Head of caudate nucleus (tissue), 42 donors: ENCODE measurements at places on chromosomes 3 and 15.

DNA sequence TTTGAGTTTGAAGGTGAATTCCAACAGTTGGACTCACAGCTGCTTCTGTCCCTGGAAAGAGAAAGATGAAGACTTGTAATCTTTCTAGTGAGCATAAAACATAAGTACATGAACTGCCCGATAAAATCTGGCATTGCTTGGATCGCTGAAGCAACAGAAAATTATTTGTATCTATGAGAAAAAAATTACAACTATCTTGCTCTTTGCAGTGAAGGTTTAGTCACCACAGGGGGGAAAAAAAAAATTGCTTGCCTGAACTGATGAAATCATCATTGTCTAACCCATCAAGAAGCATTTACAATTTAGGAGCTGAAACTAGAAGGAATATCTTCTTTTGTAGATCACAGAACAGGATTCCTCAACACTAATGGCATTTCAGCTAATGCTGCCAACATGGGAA, 20.0 kb downstream of the TMEM207 start:
- no peak for DNase-seq

DNA sequence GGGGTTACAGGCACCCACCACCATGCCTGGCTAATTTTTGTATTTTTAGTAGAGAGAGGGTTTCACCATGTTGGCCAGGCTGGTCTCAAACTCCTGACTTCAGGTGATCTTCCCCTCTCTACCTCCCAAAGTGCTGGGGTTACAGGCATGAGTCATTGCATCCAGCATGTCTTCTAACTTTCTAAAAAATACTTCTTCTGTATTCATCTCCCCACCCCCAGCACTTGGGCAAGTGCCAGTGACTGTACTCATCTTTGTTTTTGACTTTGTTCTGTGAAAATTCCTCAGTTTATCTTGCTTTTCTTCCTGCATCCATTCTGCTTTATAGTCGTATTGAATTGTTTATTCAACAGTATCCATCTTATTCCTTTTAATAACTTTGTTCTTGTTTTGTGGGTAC, 47.6 kb downstream of the ARIH1 start:
- DNase-seq: peak; percentile 56

DNA sequence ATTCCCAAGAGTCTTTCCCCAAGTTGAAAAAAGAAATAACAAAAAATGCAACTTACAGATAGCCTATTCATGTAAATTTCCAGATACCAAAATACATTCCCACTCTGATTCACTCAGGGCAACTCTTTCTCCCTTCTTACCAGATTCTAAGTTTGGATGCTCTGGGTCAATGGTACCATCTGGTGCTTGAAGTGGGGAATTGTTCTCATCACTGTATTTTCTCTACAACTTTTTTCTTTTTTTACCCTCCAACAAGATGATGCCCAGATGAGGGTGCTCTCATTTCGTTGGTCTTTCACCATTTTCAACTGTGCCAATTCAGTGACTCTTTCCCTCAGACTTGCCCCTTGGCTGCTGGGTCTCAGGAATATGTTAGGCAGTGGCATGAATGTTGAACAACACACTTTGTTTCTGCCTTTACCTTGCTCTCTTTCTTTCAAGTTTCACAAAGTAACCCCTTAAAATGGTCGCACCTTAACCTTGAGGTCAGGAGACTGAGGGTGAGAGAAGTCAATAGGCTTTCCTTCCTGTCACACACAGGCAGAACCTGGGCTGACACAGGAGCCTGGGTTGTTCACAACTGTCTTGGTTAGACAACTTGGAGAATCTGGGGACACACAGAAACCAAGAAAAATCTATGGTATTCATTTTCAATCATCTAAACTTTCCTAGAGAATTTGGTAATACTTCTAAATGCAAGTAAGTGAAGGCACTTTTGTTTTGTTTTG, 330.7 kb upstream of the SLCO3A1 start:
- peak; percentile 24 for DNase-seq

DNA sequence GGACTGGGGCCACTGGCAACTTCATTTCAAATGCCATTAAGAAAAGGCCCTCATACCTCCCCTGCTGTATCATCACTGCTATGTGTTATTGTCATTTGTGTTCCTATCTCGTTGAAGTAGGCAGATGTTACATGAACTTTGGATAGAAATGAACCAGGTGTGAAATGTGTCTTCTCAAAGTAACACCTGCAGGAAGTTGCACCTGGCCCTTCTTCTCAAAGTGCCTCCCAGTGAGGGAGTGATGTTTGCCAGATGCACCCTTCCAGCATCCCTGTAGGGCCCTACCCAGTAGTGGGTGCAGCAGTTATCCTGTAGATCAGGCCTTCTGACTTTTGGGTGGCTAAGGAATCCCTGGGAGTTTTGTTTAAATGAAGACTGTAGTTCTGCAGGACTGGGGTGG, 197.7 kb upstream of the CTNNB1 start:
- DNase-seq: no peak

DNA sequence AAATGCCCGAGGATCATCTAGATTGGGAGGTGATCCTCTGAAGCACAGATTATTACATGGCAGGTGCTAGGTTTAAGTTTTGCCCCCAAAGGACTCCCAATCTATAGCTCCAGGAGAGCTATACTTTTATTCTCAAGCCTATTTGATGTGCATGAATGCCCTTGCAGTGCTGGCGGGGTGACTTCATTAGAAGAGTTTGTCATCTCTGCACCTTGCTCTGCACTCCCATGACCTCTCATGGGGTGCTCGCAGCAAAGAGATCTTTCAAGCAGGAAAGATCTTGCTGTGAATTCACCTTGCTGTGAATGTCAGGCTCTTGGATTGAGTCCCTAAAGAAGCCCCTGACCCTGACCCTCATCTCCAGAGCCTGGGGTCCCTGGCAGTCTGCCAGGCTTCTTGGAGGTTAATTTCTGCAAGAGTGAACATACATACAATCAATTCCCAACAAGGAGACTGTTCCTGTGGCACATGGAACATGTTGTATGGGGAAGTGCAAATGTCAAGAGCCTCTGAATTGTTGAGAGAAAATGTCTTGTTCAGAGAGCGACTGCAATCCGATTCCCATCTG, 45.9 kb downstream of the FAM43A start:
- no peak for DNase-seq

DNA sequence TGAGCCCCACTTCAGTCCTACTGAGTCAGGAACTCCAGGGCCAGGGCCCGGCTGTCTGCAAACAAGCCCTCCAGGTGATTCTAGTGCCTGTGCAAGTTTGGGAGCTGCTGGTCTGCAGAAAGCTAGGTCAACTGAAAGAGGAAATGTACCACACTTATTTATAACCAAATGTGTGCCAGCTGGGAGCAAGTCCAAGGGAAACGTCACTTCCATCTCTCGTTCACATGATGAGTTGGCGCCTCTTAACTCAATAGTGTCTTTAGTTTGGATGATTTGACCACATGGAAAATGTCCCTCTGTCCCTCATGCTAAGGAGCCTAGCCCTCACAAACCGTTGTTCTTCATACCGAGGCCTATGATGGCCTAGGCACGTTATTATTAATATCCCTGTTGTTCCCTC, 43.2 kb downstream of the GOLGA8S start:
- DNase-seq: no peak

DNA sequence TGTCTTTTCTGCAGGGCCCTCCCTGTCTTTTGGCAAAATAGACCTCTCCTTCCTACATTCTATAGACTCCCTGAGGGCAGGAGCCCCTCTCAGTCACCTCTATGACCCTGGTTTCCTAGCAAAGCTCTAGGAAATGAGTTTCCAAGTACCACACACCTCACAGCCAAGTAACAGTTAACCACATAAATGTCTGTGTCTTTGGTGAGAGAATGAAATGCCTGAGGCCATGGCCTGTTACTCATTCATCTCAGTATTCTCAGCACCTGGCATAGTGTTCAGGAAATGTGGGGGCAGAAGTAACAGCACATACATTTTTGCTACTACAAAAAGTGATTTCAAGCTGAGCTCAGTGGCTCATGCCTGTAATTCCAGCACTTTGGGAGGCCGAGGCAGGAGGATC, 21.0 kb downstream of the RFT1 start:
- peak; percentile 49 for DNase-seq

- no peak for DNase-seq
These were observed 127.7 kb upstream of the IQSEC1 start for GRCh38 chr3:13200946-13201345.

GRCh38 chr3:138079901-138080300, 35.5 kb downstream of the DZIP1L start:
- no peak for DNase-seq

DNA sequence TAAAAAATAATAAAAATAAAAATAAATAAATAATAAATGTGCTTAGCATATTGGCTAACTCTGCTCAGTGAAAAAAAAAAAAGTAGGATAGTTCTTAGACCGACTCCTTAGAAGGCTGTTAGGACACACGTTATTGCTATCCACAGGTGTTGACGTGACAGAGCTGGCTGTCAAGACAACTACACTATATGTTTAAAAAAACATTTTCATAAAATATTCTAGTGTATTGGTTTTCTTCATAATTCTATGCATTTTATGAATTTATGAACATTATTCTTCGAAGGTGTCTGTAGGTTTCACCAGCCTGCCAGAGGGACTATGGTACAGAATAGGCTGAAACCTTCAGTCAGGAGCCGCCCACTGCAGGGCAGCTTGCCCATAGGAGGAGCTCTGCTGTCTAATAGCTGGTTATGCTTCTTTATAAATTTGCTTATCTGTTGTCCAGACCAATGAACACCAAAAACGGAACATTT, 9.2 kb downstream of the TM4SF1 start:
- DNase-seq: no peak

DNA sequence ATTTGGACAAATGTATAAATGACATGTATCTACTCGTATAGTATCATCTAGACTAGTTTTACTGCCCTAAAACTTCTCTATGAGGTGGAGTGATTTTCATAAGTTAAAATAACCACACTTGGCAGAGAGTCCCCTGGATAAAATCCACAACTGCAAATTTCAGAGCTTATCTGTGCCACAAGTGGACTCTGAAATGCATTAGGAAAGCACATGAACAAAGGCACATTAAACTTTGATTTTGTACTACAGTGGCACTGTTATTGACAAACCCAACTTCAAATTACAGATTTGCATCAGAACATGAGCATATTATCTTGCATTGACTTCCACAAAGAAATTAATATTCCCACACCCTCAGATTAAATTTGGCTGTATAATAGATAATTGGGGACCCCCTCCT, 58.1 kb upstream of the EIF5A2 start:
- no peak for DNase-seq

- no peak for DNase-seq
These were observed 34.8 kb upstream of the EOMES start for GRCh38 chr3:27756877-27757276.

DNA sequence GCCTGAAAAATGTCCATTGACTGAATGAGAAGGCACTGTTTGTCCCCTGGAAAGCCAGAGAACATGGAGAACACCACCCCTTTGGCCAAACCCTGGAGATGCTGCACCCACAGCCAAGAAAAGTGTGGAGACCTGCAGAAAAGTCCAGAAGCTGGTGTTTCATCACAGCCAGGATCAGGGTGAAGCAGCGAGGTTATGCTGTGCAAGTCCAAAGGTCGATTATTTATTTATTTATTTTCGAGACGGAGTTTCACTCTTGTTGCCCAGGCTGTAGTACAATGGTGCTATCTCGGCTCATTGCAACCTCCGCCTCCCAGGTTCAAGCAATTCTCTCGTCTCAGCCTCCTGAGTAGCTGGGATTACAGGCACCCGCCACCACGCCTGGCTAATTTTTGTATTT, 5.5 kb upstream of the CTSH start:
- DNase-seq: no peak

DNA sequence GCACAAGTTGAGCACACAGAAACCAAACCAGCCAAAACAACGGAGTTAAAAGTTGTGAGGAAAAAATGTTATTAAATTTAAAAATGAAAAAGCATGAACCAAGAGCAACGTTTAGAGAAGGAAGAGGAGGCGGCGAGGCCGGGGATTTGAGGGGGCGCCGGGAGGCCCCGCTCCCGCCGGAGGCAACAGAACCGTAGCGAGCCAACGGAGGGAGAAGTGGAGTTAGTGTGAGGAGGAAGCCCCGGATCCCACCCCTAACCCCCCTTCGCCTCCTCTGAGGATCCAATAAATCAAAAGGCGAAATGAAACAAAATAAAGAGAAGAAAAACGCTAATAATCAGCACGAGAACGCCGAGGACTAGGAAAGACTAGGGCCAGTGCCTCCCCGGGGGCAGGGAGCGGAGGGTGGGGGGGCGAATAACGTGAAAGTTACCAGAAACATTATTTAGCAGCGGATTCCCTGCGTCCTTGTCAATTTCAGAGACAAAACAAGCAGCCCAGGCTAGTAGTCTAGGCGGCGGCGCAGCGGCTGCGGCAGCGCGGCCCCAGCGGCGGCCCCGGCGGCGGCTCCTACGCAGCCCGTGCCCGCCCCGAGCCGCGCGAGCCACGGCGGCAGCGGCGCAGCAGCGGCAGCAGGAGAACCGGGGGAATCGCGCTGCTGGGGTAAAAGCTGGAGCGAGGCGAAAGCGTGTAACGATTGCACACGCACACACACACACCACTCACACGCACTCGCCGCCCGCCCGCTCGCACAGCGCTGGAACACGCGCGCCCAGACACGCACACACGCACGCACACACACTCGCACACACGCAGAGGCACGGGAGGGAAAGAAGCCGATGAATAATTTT, 1.7 kb downstream of the MEIS2 start:
- peak; percentile 67 for DNase-seq

DNA sequence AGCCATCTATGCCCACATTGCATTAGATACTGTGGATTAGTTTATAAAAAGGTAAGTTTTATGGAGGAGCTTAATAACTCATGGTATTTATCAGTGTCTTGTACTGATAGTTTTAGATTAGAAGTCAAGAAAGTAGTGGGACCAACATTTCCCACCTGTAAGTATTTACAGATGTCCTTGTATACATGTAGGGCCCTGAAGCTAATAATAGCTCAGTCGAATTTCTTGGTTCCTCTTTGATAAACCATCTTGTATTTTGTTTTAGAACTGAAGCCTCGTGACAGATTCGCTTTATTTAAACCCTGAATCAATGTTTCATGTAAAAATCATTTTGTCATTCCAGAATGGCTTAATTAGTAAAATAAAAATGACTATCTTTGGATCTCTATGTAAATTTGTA, 73.4 kb downstream of the CRYBG3 start:
- DNase-seq: no peak

DNA sequence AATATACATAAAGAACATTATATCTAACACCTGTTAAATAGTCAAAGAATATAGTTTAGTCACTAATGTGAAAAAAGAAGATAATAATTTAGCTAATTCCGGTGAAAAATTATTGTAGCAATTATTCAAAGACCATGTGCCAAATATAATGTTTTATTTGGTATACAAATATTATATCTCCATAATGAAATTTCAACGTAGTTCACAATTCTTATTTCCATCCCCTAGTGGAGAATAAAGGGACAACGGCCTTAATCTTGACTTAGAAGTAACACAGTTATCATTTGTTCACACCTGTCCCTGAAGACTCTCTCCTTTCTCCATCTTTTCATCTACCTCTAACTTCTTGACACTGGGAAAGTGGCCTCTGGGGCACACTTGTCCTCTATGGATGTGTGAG, 213.4 kb downstream of the ERC2 start:
- no peak for DNase-seq

DNA sequence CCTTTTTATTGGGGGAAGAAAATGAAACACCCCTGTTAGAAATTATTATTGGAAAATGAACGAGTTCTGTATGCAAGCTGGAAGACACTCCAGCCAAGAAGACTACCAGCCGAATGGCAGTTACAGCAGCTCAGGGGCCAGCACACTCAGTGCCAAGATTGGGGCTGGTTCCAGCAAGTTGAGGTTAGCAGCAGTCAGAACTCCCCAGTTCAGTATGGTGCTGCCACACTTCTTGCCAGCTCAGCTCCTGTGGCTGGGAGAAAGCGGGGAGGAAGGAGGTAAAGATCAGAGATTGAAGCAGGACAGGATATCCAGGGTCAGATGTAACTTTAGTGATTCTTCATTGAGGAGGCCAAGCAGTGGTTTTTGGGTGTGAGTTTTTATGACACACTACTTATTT, 280.2 kb upstream of the NR2E3 start:
- no peak for DNase-seq
